ENCODE measurements at places on chromosomes 11 and 22.

GRCh38 chr11:126061707-126062678, 673 bp downstream of the CDON start:
- peak; percentile 6 for DNase-seq

- DNase-seq, result no peak
Observed at GRCh38 chr11:63375434-63375833, 5.8 kb downstream of the SLC22A9 start.

GRCh38 chr11:122156940-122157382, 40.9 kb upstream of the BLID start:
- no peak for DNase-seq

DNA sequence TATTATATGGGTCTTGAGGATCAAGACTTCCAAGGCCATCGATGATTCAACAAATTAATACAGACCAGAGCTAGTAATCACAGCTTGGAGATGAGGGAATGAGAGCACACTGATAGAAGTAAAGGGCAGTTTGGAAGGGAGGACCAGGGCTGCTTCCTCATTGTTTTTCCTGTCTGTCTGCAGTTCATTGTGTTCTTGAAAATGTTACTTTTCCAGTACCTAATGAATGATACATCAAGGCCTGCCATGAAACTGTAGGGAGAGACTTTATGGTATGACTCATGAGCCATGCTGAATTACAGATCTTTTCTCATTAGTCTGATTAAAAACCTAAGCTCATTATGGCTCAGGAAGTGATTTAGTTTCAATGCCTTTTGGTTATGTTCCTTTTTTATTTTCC, 855.6 kb downstream of the KCNA4 start:
- DNase-seq, result no peak

- DNase-seq, result no peak
Observed at GRCh38 chr11:45606514-45607281, 58.7 kb downstream of the CHST1 start.

- DNase-seq, result no peak
Observed at GRCh38 chr11:67510023-67510345, 2.0 kb upstream of the CDK2AP2 start.

DNA sequence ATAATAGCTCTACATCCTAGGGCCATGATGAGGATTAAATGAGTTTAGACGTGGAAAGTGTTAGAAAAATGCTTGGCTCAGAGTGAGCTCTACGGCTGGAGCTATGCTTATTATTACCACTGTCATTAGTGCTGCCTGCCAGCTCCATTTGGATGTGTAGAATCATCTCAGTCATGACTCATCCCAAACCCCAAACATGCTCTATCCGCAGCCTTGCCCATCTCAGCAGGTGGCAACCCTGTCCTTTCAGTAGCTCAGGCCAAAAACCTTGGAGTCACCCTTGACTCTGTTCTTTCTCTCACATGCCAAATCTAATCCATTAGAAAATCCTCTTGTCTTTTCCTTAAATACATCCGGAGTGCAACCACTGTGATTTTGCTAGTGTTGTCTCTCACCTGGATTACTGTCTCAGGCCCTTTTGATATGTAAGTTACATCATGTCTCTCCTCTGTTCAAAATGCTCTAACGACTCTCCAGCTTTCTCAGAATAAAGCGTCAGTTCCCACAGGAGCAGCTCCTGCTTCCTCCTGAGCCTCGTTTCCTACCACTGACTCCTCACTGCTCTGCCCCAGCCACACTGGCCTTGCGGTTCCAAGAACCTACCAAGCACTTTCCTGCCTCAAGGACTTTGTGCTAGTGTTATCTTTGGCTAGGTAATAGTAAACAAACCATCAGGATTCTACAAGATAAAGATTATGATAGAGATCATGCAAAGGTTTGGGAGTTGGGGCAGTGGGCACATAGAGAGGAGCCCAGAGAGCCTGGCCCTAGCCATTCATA, 10.5 kb upstream of the CHRM1 start:
- DNase-seq, result no peak

GRCh38 chr22:35076630-35077029, 10.7 kb downstream of the ISX start:
- DNase-seq, result no peak

GRCh38 chr22:43428005-43428485, 16.2 kb downstream of the MPPED1 start:
- DNase-seq, result no peak

- no peak for DNase-seq
Observed at GRCh38 chr11:58864335-58864734, 19.8 kb upstream of the GLYATL2 start.

DNA sequence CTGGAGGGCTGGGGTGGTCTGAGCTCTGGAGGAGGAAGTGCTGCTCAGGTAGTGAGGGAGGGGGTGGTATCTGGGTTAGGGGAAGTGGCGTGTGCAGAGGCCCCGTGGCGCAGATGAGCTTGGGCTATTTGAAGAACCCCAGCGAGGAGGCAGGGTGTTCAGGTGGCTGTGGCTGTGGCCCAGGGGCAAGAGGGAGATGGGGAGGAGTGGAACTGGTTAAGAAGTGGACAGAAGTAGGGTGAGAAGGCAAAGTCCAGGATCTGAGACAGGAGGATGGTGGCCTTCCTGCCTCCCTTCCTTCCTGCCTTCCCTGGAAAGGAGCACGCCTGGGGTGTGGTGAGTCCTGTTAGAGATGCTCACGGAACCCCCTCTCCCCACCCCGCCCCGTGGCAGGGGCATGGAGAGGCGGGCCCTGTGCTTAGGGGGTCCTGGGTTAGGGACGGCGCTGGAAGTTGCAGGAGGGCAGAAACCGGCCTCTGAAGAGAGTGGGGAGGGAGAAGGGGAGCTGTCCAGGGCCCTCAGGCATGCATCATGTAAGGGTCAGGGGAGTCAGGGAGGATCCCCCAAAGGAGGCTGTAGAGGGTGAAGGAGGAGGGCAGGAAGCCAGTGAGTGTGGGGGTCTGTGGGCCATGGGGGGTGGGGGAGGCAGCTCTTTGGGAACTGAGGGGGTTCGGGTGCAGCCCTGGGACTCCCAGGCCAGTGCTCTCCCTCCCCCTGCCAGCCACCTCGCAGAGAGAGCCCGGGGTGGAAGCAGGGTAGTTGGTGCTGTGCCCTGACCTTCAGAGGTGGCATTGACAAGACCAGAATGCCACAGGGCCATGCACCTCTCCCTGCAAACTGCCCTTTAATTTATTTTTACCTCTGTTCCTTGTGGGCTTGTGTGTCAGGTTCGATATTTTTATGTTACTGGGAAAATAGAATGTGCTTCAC, 63.7 kb upstream of the PARVG start:
- DNase-seq, result no peak

- DNase-seq, result no peak
Observed at GRCh38 chr11:72039856-72040401, 40.4 kb downstream of the NUMA1 start.

DNA sequence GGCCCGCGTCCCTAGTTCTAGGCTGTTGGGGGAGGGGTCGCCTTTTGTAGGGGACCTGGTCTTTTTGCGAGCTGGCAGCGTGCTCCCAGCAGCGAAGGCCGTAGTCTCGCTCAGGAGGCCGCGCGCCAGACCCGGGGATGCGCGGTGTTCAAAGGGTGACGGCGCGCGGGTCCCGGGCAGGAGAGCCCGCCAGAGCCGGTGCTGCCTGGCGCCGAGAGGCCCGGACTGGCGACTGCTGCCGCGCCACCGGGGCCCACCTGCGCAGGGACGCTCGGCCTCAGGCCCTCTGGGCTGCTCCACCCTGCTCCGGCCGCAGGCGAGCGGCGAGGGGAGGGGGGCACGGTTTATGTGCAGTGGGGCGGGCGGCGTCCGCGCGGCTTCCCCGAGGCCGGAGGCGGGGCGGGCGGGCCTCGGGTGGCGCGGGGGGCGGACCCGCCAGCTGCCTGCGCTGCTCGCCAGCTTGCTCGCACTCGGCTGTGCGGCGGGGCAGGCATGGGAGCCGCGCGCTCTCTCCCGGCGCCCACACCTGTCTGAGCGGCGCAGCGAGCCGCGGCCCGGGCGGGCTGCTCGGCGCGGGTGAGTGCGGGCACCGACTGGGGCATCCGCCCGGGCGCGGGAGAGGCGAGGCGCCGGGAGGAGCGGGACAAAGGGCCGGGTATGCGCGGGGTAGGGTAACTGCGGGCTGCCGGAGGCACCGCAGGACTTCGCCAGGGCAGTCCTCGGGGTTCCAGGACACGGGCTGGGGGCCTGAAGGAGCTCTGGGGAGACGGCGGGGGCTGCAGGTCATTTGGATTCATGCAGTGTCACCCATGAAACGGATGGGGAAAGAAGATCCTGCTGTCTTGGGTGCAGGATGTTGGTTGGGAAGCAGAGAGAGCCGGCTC, at the start of gene PRSS23:
Gene PRSS23, plus strand, starts transcription at position 467 of the 884 bp plus-strand sequence. CDS start 7,102 bp downstream, outside the sequence.
- peak; percentile 16 for DNase-seq

- no peak for DNase-seq
Observed at GRCh38 chr22:26648011-26648497, 9.3 kb upstream of the MIAT start.

DNA sequence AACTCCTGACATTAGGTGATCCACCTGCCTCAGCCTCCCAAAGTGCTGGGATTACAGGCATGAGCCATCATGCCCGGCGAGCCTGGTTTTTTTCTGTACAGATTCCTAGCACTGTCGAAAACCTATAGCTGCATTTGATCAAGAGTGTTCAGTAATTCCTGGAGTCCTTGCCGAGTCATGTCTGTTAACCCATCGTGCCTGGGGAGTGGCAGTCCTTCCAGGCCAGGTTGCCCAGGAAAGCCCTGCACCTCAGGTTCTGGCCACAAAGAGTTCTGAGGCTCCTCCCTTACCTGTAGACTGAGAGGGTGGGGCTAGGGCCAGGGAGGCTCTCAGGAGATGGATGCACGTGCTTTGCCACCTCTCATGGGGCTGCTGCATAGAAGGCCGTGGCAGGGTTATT, 17.0 kb downstream of the YDJC start:
- DNase-seq, result no peak

GRCh38 chr11:37459456-37459855, 861.4 kb upstream of the RAG2 start:
- DNase-seq, result no peak

GRCh38 chr11:132691848-132692550, 840.3 kb downstream of the OPCML start:
- no peak for DNase-seq

- DNase-seq, result no peak
Observed at GRCh38 chr22:38832005-38832978, 11.5 kb downstream of the NPTXR start.

DNA sequence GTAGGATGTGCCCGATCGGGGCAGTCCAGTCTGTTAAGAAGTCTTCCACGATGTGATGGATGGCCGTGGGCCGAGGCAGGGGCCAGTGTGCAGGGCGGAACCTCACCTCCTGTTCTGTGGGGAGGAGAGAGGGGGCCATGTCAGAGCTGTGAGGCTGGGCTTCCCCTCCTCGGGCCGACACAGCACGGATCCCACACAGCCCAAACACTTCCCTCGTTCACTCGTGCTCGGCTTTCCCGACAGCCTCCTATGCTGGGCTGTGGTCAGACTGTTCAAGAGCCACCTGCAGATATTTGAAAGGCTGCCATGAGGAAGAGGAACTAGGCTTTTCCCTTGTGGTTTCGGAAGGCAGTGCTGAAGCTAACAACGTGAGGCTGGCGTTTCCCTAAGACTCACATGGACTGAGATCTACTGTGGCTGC, 12.3 kb upstream of the TXN2 start:
- DNase-seq, result no peak

DNA sequence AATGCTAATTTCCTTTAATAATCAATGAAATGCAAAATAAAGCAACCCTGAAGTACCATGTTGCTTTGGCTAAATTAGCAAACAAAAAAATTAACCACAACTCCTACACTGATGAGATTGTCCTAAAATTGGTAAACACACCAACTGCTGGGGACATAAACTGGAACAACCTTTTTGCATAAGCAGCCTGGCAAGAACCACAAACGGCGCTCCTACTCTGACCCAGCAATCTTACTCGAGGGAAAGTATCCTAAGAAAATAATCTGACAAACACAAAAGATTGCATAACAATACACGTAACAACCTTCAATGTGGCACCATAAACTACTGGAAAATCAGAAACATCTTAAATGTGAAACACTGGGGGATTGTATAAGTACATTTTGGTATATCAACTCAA, 189.8 kb upstream of the PITPNB start:
- no peak for DNase-seq

- DNase-seq, result no peak
Observed at GRCh38 chr22:31193092-31193491, 19.0 kb upstream of the LIMK2 start.

GRCh38 chr11:98243897-98244296, 776.9 kb upstream of the CNTN5 start:
- DNase-seq, result no peak
